ENCODE measurements at places on chromosomes 1 and 21.

DNA sequence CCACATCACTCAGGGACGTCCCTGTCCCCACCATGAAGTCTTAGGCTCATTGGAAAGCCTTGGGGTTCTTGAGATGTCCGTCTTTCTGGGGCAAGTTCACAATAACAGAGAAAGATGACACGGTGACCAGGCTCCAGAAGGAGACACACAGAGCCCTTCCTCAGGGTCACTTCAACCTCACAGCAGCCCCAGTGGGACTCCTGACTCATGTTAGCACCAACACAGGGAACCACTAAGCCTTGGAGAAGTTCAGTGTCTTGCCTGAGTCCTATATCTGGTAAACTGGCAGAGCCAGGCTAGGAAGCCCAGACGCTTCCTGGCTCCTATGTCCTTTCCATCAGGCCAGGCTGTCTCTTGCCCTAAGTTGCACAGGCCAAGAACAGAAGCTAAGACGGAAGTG is 199.1 kb downstream of the HIVEP3 start:
- no peak for DNase-seq

DNA sequence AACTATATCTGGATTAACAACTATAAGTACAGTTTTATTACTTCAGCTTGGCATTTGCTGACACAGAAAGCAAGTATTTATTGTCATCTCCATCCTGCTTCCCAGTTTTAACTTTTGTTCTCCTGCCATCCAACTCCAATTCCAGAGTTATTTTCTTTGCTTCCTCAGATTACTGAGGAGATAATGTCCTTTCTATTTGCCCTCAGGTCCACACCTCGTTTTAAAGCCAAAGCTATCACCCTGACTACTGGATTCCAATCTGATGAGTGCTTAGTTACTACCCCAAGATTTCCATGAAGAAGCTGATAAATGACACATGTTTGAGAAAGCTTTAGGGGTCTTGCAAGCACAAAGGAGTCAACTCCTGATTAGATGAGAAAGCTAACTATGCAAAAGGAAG is 25.2 kb downstream of the ACKR1 start:
- DNase-seq: no peak

DNA sequence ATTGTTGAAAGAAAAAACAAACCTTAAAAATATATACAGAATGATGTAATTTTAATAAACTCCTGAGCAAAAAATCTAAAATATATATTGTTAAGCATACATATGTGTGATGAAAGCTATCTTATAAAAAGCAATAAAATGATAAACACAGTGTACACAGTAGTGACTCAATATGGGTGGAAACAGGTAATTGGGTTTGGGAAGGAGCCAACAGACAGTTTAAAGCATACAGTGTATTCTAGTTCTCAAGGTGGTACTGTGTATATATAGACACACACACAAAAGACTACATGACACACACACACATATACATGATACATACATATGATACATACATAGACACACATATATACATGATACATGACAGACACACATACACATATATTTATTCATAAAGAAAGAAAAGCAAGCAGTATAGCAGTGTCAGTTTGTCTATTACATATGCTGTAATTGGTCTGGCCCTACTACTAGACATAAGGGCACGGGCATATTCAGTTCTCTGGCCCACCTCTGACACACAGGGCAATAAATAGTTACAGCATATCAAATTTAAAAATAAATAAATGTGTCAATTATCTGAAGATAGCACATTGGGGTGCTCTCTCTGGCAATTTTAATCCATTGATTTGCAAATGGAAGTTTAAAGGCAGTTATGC is 330.2 kb downstream of the S1PR1 start:
- DNase-seq: no peak

GRCh38 chr1:69246109-69246508 is 321.6 kb upstream of the LRRC7 start:
- DNase-seq: no peak

DNA sequence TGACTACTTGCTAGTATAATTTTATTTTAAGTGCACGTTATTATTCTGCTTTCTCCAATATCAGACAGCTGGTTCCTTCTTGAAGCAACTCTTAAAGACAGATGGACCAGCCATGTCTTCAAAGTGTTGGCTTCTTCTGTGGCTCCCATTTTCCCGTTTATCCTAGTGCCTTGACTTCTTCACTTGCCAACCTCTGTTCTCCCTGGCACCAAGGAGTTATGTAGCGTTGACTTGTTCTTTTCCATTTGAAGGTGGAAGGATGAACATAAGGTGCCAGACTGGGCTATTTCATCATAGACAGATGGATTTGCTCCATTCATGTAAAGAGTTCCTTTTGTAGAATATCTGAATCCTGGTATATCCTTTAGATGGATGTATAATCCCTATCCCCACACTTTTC is 260.6 kb downstream of the DISC1 start:
- DNase-seq: no peak

- DNase-seq: no peak
Measured at GRCh38 chr1:198337886-198338285, 181.1 kb downstream of the NEK7 start.

- no peak for DNase-seq
Measured at GRCh38 chr1:78283691-78284090, 207.1 kb upstream of the PTGFR start.

DNA sequence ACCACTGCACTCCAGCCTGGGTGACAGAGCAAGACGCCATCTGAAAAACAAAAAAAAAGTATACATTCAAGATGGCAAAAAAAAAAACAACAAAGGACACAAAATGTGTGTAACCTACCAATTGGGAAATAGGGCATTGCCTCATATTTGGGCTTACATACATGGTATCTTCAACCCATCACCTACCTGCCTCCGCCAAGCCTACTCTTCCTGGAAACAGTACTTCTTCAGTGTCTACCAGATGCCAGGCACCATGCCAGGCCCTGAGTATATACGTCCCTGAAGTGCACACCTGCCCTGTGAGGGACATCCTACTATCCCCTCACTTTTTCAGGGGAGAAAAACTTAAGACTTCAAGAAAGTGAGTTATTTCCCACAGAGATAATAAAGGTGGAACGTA is 160.2 kb downstream of the TOMM20 start:
- DNase-seq: no peak

DNA sequence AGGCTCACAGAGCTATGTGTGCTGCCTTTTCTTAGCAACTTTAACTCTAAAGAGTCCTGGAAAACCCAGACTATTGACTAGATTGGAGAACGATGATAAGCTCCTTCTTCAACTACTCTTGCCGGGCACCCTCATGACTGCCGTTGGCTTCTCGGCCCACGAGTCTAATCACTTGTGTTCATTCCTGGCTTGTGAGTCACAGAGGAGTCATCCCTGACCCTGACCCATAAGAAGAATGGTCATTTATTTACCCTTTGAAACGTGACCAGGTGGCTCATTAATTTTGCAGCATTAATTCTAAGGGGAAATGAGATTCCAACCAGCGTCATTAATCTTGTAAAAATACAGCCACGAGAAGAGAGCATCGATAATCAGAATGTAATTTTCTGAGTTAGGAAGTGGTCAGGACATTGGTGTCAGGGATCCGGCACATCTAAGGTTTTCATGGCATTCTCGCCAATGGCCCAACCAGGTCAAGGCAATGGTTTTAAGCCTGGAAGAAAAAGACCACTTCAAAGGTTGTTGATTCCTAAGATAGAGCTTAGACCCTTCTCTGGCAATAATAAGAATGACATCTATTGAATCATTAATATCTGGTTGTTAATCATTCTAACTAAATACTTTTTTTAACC is 183.6 kb upstream of the RUNX1 start:
- no peak for DNase-seq

GRCh38 chr1:26320896-26321295 is 3.1 kb downstream of the CD52 start:
- DNase-seq: no peak

GRCh38 chr1:175521249-175522040 is 221.9 kb downstream of the TNR start:
- no peak for DNase-seq

DNA sequence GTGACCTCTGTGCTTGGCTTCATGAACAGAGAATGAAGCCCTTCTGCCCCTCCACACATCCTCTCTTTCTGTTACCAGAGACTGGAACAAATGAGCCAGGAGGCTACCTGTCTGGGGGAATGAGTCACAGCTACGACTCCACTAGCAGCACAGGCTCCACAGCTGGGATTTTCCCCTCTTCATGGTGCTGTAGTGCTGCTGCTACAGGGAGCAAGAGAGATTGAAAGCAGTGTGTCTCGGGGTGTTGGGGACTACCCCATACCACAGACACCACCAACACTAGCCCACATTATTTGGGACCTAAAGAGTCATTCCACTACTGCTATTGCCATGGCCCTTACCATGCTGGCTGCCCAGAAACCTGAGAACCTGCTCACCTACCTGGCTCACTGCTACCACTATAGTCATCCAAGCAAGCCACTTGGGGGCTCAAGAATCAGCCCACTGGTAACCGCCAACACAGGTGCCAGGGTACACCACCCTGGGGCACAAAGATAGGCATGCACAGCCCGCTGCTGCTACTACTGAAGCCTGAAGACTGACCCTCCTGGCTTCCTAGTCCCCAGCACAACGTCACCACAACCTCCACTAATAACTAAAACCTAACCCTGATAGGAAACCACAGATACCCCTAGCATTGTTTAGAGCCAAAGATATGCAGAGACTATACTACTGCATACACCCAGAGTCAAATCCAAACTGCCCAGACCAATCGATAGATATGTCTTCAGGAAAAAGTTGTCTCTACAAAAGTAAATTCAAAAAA is 17.7 kb downstream of the CD1E start:
- DNase-seq: no peak

GRCh38 chr21:33949516-33950430 is 34.2 kb upstream of the ATP5PO start:
- DNase-seq: no peak
